IPS DF 19.7 (cell line): ENCODE measurements at places on chromosomes 7 and 10.

DNA sequence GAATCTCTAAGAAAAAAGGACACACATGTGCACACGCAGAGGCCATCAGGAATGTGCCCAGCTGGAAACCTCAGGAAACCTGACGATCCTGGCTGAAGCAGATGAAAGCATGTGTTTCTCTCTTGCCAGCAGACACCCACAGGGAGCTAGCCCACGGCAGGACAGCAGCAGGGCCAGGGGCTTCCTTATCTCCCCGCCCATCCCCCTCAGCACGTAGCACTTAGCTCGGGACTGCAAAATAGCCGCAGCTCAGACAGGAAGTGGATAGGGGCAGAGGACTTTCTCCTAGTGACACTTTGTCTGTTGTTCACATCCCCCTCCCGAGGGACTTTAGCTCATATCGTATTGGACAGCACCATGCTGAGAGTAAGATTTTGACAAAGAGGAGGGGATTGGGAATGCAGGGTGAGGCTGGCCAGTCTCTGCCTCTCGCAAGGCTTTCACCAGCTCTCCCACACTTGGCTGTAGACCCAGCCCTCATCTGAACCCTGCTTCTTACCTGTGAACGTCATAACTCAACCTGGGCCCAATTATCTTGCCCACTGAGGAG lies 63.8 kb downstream of the MKI67 start:
- DNase-seq: no peak

DNA sequence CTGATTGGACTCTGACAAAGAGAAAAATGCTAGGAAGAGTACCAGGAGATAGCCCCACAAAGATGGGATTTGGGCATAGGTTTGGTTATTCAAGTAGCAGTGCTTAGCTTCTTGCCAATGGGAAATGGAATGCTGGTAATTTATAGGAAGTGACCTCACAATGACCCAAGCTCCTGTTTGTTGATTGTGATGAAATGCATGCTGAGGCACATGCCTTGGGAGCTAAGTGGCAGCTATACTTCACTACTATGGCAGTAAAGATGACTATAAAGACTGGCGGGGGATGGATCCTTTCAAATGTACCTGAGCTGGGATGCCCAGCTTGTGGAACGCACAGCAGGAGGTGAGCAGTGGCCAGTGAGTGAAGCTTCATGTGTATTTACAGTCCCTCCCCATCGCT lies 153.8 kb downstream of the ZNF22 start:
- DNase-seq: no peak

GRCh38 chr10:22853906-22854447 lies 73.9 kb upstream of the ARMC3 start:
- no peak for DNase-seq

DNA sequence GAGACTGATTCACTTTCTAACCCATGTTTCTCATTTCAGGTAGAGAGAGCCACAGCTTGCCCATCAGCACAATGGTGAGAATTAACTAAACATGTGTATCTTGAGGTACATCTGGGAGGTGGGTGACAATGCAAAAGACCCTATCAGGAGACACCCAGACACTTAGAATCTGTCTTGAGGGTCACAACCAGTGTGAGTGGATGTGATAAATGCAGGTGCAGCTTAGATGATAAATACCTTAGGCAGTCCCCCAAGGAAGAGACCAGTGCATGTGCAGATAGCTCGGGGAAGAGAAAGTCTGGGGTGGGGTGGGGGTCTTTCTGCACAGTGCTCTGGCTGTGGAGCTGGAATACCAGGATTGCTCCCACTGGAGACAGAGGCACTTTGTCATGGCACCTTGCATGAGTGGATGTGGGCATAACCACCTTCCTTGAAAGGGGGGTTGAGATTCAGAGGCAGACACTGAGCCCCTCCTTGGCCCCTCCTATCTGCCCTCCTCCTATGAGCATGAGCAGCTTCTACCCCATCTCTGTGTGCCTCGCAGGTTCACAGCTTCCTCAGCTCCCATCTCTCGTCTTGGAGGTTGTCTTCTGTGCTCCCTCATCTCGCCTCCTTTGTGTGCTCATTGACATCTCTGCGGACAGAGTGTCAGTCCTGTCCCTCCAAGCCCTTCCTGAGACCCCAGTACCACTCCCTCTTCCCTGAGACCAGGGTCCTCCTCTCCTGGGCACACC lies 349.8 kb downstream of the TCERG1L start:
- no peak for DNase-seq

DNA sequence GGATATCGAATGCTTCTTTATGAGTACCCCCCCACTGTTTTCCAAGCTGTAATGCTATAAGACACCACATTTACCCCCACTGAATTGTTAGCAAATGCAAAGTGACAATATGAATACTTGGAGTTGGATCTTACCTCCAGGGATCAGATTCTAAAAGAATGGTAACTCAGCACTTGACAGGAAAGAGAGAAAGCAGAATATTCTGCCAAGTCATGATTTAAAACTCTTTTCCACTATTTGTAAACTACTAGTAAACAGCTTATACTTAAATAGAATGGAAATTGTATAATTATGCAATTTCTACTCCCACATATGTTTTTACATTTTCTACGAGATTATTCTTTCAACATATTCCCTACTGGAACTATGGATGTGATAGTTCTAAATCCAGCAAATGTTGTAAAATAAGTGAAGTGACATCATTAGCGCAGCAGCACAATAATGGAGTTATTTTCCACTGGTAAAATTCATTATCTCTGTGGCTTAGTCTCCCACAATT lies 56.0 kb upstream of the TFEC start:
- no peak for DNase-seq

GRCh38 chr7:7054252-7054830 lies 128.0 kb upstream of the C1GALT1 start:
- no peak for DNase-seq
